ENCODE measurements at places on chromosomes 4 and X. TPM values are rescaled to one million over a fixed set of nuclear protein-coding genes. Genes with fewer than 3 reads are reported as not detected.

Gene NAT8L
- total RNA-seq = 0.96 TPM

Gene PDGFC
- total RNA-seq = 31.6 TPM

DNA sequence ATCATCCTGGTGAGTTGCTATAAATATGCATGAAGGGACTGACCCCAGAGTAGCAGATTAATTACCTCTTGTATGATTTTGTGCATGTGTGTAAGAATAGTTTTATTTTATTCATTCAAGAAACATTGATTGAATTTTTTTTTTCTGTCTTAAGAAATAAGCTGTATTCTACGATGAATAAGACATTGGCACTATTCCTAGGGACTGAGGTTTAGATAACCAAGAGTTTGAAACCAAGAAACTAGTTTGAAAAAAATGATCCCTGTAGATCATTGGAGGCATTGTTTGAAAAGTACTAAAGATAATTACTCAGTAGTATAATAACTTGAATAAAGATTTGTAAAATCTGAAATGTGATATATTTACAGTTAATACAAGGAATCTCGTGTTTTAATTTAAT is 1086.9 kb downstream of the PCDH7 start:
- no peak for DNase-seq
- no peaks in the 10 kb centered on the region for H3K36me3 ChIP-seq
- no peaks in the 10 kb centered on the region for H3K4me1 ChIP-seq
- H3K4me3 ChIP-seq = no peak overlapping the region

DNA sequence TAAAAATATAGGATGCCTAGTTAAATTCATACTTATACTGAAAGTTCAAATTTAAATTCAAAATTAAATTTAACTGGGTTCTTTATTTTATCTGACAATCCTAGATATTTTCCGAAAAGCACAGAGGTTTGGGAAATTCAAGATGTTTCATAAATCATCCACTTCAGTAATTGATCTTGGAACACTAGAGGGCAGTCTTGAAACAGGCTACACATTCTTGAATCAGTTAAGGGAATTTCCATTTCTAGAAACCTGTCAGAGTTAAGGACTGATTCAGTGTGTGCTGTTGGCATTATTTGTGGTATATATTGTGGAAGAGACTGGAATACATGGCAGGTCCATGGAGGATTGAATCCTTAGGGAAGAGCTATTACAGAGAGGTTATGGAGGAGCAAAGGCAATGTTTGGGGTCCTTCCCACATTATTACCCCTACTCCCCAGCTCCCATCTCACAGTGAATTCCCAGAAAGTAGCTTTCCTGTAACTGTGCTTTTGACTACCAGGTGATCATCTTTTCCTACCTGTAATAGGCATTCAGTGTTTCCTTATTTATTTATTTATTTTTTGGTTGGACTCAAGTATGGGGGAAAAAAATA is 92.9 kb downstream of the EGF start:
- no peaks in the 10 kb centered on the region for H3K4me1 ChIP-seq
- no peak for DNase-seq
- no peak overlapping the region for H3K27ac ChIP-seq
- H3K4me3 ChIP-seq = no peak overlapping the region
- no peaks in the 10 kb centered on the region for H3K36me3 ChIP-seq
- no peaks in the 10 kb centered on the region for H3K27me3 ChIP-seq

Gene FATE1
- not detected for total RNA-seq

GRCh38 chr4:11105715-11106114 is 323.0 kb downstream of the HS3ST1 start:
- H3K27me3 ChIP-seq = no peaks in the 10 kb centered on the region
- H3K4me1 ChIP-seq = no peaks in the 10 kb centered on the region
- no peak for DNase-seq
- H3K27ac ChIP-seq = no peak overlapping the region
- H3K36me3 ChIP-seq = no peaks in the 10 kb centered on the region

GRCh38 chrX:104877504-104877903 is 311.5 kb downstream of the IL1RAPL2 start:
- no peak overlapping the region for H3K4me3 ChIP-seq
- DNase-seq = no peak
- H3K36me3 ChIP-seq = no peaks in the 10 kb centered on the region
- no peak overlapping the region for H3K27ac ChIP-seq
- no peaks in the 10 kb centered on the region for H3K27me3 ChIP-seq
- H3K4me1 ChIP-seq = no peaks in the 10 kb centered on the region

Gene ARHGEF6
- 20.8 TPM for total RNA-seq

Gene SYNPO2
- total RNA-seq = 61.9 TPM

- no peaks in the 10 kb centered on the region for H3K4me1 ChIP-seq
- H3K4me3 ChIP-seq = no peak overlapping the region
- H3K27me3 ChIP-seq = no peaks in the 10 kb centered on the region
- no peaks in the 10 kb centered on the region for H3K36me3 ChIP-seq
These were observed 351.4 kb downstream of the PTTG2 start for GRCh38 chr4:38311495-38312126.

GRCh38 chrX:101415180-101416145 is 7.4 kb downstream of the HNRNPH2 start:
- DNase-seq = peak; percentile 27
- peaks cover 6% of the 10 kb centered on the region for H3K4me1 ChIP-seq
- H3K36me3 ChIP-seq = no peaks in the 10 kb centered on the region
- H3K4me3 ChIP-seq = no peak overlapping the region
- no peaks in the 10 kb centered on the region for H3K27me3 ChIP-seq

- no peak for DNase-seq
- no peaks in the 10 kb centered on the region for H3K4me1 ChIP-seq
- no peaks in the 10 kb centered on the region for H3K36me3 ChIP-seq
- H3K27ac ChIP-seq = no peak overlapping the region
These were observed 434.6 kb downstream of the PCDH11X start for GRCh38 chrX:92213786-92214185.

- H3K27me3 ChIP-seq = no peaks in the 10 kb centered on the region
- no peak overlapping the region for H3K4me3 ChIP-seq
- H3K27ac ChIP-seq = no peak overlapping the region
- H3K36me3 ChIP-seq = no peaks in the 10 kb centered on the region
- DNase-seq = no peak
These were observed 12.8 kb downstream of the HOPX start for GRCh38 chr4:56668267-56668666.

- H3K4me3 ChIP-seq = no peak overlapping the region
- H3K4me1 ChIP-seq = no peaks in the 10 kb centered on the region
- H3K27me3 ChIP-seq = no peaks in the 10 kb centered on the region
- no peak for DNase-seq
These were observed 391.4 kb downstream of the RAB28 start for GRCh38 chr4:13092702-13093101.

Gene FAM241A
- total RNA-seq = 2.0 TPM

GRCh38 chr4:166481739-166482138 is 608.7 kb downstream of the TLL1 start:
- no peak for DNase-seq
- H3K4me3 ChIP-seq = no peak overlapping the region
- H3K36me3 ChIP-seq = no peaks in the 10 kb centered on the region
- H3K27me3 ChIP-seq = no peaks in the 10 kb centered on the region

GRCh38 chrX:55452833-55453124 is 852 bp downstream of the MAGEH1 start:
- H3K27me3 ChIP-seq = no peaks in the 10 kb centered on the region
- DNase-seq = no peak
- peak overlapping the region; percentile 75 for H3K4me3 ChIP-seq

DNA sequence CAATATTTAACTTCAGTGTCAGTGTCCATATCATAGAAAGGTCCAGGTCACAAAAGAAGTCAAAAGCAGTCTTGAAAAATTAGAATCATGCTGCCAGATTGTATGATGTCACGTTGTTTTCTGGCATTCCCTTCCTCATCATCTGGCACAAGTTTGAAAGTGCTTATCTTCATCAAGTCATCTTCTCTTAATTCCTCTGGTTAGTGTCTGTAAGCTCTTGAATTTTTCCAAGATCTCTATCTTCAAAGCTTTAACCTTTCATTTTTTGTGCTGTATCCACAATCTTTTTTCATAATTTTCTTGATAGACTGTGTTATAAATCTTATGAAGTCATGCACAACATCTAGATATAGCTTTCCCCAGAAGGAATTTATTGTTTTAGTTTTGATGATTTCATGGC is 682.7 kb upstream of the AADAT start:
- H3K27me3 ChIP-seq = no peaks in the 10 kb centered on the region
- no peak for DNase-seq
- H3K4me1 ChIP-seq = no peaks in the 10 kb centered on the region
- H3K4me3 ChIP-seq = no peak overlapping the region
- H3K36me3 ChIP-seq = no peaks in the 10 kb centered on the region
- no peak overlapping the region for H3K27ac ChIP-seq

Gene PPP1R2C
- total RNA-seq = not detected

DNA sequence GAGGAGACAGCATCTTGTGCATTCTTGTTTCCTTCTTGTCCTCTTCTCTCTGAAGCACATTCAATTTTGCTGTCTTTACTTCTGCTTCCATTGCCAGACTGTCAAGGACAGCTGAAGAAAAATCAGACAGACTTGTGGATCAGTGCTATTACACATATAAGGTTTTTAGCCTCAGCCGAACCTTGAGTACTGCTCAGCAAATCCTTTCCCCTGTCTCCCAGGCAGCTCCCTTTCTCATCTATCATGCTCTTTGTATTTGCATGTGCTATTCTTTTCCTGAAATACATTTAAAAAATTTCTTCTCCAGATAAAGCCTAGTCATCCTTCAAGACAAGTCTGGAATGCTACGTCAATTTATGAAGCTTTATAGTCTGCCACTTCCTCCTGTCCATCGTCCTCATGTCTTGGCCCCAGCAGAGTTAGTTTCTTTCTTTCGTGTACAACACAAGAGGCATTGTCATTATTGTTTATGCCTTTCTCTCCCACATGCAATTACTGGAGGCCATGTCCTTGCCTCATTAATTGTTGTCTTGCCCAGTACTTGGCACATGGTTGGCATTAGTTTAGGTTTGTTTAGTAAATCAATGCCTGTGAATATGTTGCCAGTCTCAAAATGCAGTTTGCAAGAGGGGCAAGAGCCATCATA is 45.1 kb downstream of the ADGRL3 start:
- H3K4me1 ChIP-seq = no peaks in the 10 kb centered on the region
- no peaks in the 10 kb centered on the region for H3K36me3 ChIP-seq
- DNase-seq = no peak
- H3K4me3 ChIP-seq = no peak overlapping the region

DNA sequence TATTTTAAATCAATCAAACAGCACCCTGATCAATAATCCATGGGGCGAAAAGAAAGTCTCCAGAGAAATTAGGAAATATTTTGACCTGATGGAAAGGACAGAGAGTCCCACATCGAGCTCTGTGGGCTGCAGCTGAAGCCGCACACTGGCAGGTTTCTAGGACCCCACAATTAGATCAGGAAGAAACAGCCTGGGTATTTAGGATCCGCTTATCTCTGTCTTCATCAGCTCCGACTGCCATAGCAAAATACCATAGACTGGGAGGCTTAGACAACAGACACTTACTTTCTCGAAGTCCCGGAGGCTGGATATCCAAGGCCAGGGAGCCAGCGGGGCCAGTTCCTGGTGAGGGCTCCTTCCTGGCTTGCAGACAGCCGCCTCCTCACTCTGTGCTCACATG is 36.4 kb downstream of the CCNQ start:
- no peak overlapping the region for H3K27ac ChIP-seq
- no peaks in the 10 kb centered on the region for H3K27me3 ChIP-seq
- no peak overlapping the region for H3K4me3 ChIP-seq
- DNase-seq = no peak

- H3K27ac ChIP-seq = no peak overlapping the region
- DNase-seq = no peak
These were observed 2614.2 kb downstream of the PCDH7 start for GRCh38 chr4:33334416-33334815.

DNA sequence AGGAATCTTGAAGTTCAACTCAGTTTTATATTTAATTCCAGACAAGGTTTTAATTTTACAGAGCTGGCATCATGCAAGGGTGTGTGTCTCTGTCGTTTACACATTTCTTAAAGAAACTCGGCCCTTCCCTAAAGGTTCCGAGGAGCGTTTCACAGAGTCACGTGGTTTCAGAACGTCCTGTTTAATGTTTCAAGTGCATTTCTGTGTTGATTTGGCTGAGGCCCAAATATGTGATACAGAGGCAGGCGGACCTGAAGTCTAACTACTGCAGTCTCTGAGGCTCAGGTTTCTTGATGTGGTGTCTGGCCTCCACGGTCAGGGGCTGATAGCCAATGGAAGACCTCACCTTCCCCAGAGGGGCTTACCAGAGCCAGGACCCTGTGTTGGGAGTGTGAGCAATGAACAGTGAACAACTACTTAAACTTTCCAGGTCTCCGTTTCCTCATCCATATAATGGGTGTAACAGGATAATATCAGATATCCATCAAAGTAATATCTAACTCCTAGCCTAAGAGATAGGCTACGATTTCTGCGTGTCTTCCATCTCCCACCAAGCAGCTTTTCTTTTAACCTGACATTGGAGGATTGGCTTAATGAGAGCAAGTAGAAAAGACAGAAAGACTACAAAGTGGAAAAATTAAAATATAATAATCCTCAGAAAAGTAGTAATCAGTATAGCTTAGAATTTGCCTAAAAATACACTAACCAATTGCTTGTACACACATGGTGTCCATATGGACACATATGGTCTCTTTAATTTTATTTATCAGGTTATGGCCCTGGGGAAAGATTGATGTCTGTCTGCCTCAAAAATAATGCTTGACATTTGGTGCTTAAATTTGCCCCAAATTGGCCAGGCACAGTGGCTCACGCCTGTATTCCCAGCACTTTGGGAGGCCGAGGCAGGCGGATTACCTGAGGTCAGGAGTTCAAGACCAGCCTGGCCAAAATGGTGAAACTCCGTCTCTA is 50.0 kb upstream of the TRIM2 start:
- no peaks in the 10 kb centered on the region for H3K36me3 ChIP-seq
- H3K4me1 ChIP-seq = peaks cover 1% of the 10 kb centered on the region
- H3K27me3 ChIP-seq = no peaks in the 10 kb centered on the region
- no peak for DNase-seq

DNA sequence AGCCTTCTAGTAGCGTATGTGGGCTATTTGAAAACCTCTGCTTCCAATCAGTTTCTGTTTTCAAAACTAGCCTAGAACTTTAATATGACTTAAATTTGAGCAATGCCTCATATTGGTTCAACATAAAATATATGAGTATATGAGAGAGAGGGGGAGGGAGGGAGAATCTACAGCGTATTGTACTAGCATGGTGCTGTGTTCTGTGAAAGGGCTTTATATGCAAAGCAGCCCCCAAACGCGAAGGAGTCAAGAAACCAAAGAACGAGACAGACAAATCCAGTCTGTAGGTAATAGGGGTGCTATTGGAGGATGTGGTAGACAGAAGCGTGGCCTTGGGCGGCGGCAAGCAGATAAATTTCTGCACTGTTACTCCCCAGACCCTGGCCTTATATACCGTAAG is 784 bp upstream of the ANXA5 start:
- DNase-seq = no peak
- H3K4me1 ChIP-seq = peaks cover 9% of the 10 kb centered on the region
- H3K27me3 ChIP-seq = no peaks in the 10 kb centered on the region
- no peaks in the 10 kb centered on the region for H3K36me3 ChIP-seq

Gene STPG2
- not detected for total RNA-seq

DNA sequence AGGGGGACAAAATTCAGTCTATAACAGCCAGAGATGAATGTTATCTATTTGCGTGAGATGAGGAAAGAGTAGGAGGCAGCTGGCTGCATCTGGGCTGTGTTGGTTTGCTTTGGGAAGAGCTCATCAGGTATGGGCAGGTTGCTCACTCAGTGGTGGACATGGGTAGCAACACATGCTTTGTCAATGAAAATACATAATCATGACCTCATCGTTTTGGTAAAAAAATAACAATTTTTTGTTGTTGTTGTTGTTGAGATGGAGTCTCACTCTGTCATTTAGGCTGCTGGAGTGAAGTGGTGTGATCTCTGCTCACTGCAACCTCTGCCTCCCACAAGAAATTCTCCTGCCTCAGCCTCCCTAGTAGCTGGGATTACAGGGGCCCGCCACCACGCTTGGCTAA is 16.3 kb upstream of the GLOD5 start:
- no peaks in the 10 kb centered on the region for H3K4me1 ChIP-seq
- DNase-seq = no peak
- no peak overlapping the region for H3K27ac ChIP-seq
- H3K4me3 ChIP-seq = no peak overlapping the region
